Suprapubic skin (tissue), 4 donors: ENCODE measurements at places on chromosomes 12 and 14. TPM values are rescaled to one million over a fixed set of nuclear protein-coding genes. Genes with fewer than 3 reads are reported as not detected.

DNA sequence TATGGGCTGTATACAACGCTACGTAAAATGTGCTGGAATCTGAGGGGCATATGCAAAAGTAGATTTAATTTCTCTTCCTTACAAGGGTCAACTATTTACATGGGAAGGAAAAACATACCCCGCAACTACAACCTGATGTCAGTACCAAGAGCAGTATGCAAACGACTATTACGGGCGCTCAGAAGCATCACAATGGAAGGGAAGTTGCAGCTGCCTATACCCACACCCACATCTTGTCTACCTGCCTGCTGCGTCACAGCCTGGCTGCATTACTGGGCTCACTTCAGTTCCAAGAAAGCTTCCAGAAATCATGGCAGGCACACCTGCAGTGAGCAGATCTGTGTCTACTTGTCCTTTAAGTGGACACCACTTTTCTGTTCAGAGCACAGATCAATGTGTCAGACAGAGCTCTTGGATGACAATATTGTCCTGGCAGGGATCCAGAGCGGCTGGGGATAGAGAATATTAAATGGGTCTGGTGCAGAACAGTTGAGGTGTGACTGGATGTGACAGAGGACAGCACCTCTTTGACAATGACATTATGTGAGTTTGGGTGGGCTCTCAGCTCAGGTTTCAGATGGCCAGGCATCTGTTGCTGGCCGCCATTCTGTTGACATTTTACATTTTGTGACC, 41.5 kb upstream of the GNG2 start:
- H3K4me3 ChIP-seq: no peak overlapping the region
- DNase-seq: no peak
- no peaks in the 10 kb centered on the region for H3K27me3 ChIP-seq
- no peaks in the 10 kb centered on the region for H3K36me3 ChIP-seq
- H3K4me1 ChIP-seq: no peaks in the 10 kb centered on the region
- H3K27ac ChIP-seq: no peak overlapping the region

AJUBA gene
- total RNA-seq: 81.0 TPM

LALBA gene
- total RNA-seq: not detected

- H3K4me1 ChIP-seq: peaks cover 8% of the 10 kb centered on the region
- H3K27me3 ChIP-seq: no peaks in the 10 kb centered on the region
- no peak overlapping the region for H3K27ac ChIP-seq
- DNase-seq: no peak
- H3K4me3 ChIP-seq: no peak overlapping the region
- no peaks in the 10 kb centered on the region for H3K36me3 ChIP-seq
Measured at GRCh38 chr14:50403419-50403818, 6.7 kb upstream of the CDKL1 start.

DNA sequence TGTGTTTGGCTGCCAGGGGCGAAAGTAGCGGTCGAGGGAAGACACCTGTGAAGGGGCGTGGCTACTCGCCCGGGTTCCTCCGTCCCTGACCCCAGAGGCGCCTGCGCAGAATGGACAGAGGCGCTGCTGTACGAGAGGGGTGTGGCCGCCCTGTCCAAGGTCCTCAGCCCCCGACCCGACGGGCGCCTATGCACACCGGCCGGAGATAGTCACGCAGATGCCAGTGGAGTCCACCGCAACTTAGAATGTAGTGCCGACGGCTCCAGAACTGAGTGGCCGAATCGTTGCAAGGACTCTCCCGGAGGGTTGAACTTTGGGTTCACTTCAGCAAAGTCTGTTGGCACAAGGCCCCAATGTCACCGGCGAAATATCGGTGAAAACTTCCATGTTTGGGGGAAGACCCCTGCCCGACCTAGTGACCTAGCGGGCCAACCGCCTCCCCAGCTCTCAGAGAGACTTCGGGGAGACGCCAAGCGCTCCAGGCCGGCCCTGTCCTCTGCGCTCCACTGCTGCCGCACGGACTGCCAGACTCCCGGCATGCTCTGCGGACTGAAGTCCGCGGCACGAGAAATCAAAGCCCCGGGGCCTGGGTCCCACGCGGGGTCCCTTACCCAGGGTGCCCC, 541 bp upstream of the RNU6-7 start:
- peak overlapping the region; percentile 87 for H3K27ac ChIP-seq
- no peaks in the 10 kb centered on the region for H3K36me3 ChIP-seq
- H3K4me1 ChIP-seq: peaks cover 32% of the 10 kb centered on the region
- peaks cover 3% of the 10 kb centered on the region for H3K27me3 ChIP-seq
- DNase-seq: peak; percentile 82
- peak overlapping the region; percentile 78 for H3K4me3 ChIP-seq

- H3K4me3 ChIP-seq: peak overlapping the region; percentile 30
- no peak for DNase-seq
- peaks cover 7% of the 10 kb centered on the region for H3K27me3 ChIP-seq
- H3K4me1 ChIP-seq: peaks cover 17% of the 10 kb centered on the region
- no peaks in the 10 kb centered on the region for H3K36me3 ChIP-seq
Measured at GRCh38 chr14:93880021-93880820, 46.9 kb upstream of the FAM181A start.

GRCh38 chr12:96979532-96979931, 72.5 kb downstream of the NEDD1 start:
- H3K27ac ChIP-seq: no peak overlapping the region
- DNase-seq: no peak
- H3K4me1 ChIP-seq: no peaks in the 10 kb centered on the region
- H3K4me3 ChIP-seq: no peak overlapping the region
- H3K27me3 ChIP-seq: no peaks in the 10 kb centered on the region

- no peaks in the 10 kb centered on the region for H3K36me3 ChIP-seq
- H3K27me3 ChIP-seq: no peaks in the 10 kb centered on the region
- no peak overlapping the region for H3K4me3 ChIP-seq
- H3K4me1 ChIP-seq: no peaks in the 10 kb centered on the region
- H3K27ac ChIP-seq: no peak overlapping the region
Measured at GRCh38 chr14:54147758-54148157, 191.1 kb upstream of the BMP4 start.

- no peaks in the 10 kb centered on the region for H3K27me3 ChIP-seq
- H3K4me1 ChIP-seq: no peaks in the 10 kb centered on the region
- no peaks in the 10 kb centered on the region for H3K36me3 ChIP-seq
- DNase-seq: no peak
- no peak overlapping the region for H3K4me3 ChIP-seq
Measured at GRCh38 chr14:94659256-94659655, 47.1 kb downstream of the SERPINA3 start.

GRCh38 chr14:29743531-29743930, 184.1 kb downstream of the PRKD1 start:
- no peaks in the 10 kb centered on the region for H3K36me3 ChIP-seq
- H3K27ac ChIP-seq: no peak overlapping the region
- H3K4me1 ChIP-seq: peaks cover 11% of the 10 kb centered on the region
- no peaks in the 10 kb centered on the region for H3K27me3 ChIP-seq

DNA sequence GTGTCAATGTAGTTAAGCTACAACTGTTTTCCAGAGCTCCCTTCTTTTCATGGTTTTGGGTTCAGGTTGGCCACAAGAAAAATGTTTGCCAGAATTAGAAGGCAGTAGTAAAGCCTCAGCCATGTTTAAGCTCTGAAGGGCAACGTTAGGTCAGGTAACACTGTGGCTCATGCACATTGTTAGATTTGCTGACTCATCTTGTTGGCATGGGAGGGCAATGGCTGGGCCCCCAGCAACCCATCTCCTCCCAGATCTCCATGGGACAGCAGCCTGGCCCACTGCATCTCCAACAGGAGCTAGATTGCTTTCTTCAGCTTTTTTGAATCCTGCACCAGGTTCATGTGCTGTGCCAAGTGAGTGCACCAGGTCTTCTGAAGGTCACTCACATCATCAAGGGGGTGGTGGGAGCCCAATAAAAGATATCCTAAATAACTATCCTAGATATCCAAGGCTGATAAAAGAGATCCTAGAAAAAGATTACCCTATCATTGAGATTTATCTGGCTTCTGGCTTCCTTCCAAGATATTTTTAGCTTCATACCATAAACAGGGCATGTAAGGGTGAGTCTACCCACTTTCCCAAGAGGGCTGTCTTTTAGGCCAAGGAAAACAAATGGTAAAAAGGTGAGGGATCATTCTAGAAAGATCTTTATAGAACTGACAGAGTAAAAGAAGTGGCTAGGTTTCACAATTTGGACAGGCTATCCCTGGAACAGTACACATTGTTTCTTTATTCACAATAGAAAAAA, 28.9 kb downstream of the PTGER2 start:
- no peak overlapping the region for H3K27ac ChIP-seq
- no peak for DNase-seq

DNA sequence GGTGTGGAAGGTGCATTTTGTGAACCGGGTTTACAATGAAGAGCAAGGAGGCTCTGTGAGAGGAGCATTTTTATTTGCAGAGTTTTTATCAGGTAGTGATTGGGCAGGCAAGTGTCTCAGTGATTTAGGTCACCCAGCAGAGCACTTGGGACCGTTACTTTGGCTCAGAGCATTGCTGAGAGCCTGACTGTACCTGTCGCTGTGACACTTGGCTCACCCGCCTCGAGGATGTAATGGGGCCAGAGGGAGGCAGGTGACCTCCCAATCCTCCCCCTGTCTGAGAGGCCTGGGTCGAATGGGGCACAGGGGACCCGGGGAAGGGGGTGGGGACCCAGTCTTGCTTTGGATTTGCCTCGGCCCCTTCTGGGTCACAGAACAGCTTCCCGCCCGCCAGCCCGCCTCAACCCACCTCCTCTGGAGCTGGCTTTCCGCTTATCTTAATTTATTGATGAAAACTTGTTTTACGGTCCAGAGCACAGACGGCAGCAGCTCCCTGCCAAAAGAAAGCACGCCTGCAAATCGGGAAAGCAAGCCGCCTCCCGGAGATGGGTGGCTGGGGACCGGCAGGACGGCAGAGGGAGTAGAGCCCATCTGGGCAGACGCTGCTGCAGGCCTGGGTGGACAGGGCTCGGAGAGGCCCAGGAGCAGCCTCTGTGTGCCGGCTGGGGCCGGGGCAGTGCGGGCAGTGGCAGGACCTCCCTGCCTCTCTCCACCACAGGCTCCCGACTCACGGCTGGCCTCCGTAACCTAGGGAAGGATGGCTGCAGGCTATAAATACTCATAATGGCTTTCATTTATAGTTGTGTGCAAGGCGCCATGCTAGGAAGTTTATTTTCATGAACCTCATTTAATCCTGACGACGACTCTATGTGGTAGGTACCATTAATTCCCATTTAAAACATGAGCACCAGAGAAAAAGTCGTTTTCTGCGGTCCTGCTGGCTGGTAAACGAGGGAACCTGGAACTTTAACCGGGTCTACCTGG, 187.1 kb downstream of the TSPAN9 start:
- H3K27ac ChIP-seq: no peak overlapping the region
- no peak for DNase-seq
- no peaks in the 10 kb centered on the region for H3K4me1 ChIP-seq
- no peak overlapping the region for H3K4me3 ChIP-seq
- H3K27me3 ChIP-seq: no peaks in the 10 kb centered on the region
- H3K36me3 ChIP-seq: peaks cover 5% of the 10 kb centered on the region

- H3K36me3 ChIP-seq: no peaks in the 10 kb centered on the region
- H3K4me1 ChIP-seq: no peaks in the 10 kb centered on the region
- no peak for DNase-seq
- H3K27me3 ChIP-seq: no peaks in the 10 kb centered on the region
- no peak overlapping the region for H3K27ac ChIP-seq
- no peak overlapping the region for H3K4me3 ChIP-seq
Measured at GRCh38 chr14:63229330-63230059, 25.3 kb downstream of the RHOJ start.

TMEM132C gene
- 2.9 TPM for total RNA-seq

CACNA2D4 gene
- total RNA-seq: 1.5 TPM

TMEM179 gene
- not detected for total RNA-seq

DNA sequence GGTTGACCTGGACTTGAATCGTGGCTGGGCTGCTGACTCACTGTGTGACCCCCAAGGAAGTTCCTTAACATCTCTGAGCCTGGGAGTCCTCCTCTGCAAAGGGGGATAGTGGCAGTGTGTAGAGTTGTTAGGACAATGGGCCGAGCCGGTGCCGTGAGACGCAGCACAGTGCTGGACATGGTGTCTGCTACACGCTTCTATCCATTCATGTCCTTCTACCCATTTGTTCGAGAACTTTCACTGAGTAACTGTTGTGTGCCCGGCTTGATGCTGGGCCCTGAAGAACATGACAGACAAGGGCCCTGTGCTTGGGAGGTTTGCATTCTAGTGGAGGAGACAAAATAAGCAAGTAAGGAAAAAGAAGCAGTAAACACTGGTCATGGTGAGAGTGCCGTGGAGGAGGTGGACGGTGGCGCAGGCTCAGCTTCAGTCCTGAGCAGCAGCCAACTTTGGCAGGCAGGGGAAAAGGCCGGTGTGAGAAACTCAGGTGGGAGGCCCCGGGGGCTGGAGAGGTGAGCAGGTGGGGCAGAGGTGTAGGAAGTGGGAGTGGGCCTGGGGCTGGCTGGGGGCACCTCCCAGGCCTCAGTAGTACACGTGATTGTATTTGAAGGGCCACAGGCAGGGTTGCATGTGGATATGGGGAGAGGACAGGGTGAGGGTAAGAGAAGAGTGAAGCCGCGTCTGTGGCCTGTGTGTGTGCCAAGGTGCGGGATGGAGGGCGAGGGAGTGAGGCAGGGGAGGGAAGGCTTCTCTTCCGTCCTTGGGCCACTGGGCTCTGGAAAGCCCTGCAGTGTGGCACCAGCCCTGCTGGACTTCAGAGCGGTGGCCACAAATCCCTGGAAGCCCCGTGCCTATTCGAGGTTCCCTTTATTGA, 13.8 kb downstream of the VASH1 start:
- peaks cover 30% of the 10 kb centered on the region for H3K4me1 ChIP-seq
- no peaks in the 10 kb centered on the region for H3K27me3 ChIP-seq
- DNase-seq: no peak
- H3K27ac ChIP-seq: no peak overlapping the region
- no peak overlapping the region for H3K4me3 ChIP-seq

KRT5 gene
- total RNA-seq: 3,026 TPM

KRT7 gene
- 95.8 TPM for total RNA-seq

DNA sequence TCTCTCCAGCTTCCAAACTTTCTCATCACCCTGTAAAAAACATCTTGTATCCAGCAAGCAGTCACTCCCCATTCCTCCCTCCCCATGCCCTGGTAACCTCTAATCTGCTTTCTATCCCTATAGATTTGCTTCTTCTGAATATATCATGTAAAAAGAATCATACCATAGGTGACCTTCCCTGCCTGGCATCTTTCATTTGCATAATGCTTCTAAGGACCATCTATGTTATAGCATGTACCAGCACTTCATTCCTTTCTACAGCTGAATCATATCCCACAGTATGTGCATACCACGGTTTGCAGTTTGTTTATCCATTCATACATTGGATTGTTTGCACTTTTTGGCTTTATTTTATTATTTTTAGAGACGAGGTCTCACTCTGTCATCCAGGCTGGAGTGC, 22.9 kb upstream of the VPS37B start:
- peaks cover 11% of the 10 kb centered on the region for H3K4me1 ChIP-seq
- no peaks in the 10 kb centered on the region for H3K36me3 ChIP-seq
- no peak overlapping the region for H3K4me3 ChIP-seq

DNA sequence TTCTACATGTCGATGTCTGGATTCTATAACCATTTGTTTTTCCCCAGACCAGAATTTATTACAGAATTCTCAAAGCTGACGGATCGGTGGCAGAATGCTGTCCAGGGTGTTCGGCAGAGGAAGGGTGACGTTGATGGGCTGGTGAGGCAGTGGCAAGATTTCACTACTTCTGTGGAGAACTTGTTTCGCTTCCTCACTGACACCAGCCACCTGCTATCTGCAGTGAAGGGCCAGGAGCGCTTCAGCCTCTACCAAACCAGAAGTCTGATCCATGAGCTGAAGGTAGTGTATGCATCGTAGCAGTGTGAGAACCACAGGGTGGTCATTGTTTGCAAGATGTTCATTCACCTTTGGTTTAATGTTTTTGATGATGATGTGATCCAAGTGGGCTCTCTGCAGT, 124.0 kb downstream of the ESR2 start:
- H3K4me1 ChIP-seq: no peaks in the 10 kb centered on the region
- H3K27ac ChIP-seq: no peak overlapping the region
- H3K36me3 ChIP-seq: peaks cover 73% of the 10 kb centered on the region
- H3K4me3 ChIP-seq: no peak overlapping the region
- DNase-seq: no peak
